ENCODE measurements at places on chromosomes 2 and 18. TPM values are rescaled to one million over a fixed set of nuclear protein-coding genes. Genes with fewer than 3 reads are reported as not detected.

The ANKRD30B gene
- under 0.01 TPM for total RNA-seq

The CD28 gene
- total RNA-seq = 3.9 TPM

The ZBTB7C gene
- total RNA-seq = 3.2 TPM

The GCG gene
- total RNA-seq = 16.6 TPM

The CFAP65 gene
- not detected for total RNA-seq

The SERPINB12 gene
- total RNA-seq = 0.62 TPM

The DUSP2 gene
- 5.7 TPM for total RNA-seq

The SPDYA gene
- 0.75 TPM for total RNA-seq

The TNS1 gene
- total RNA-seq = 68.1 TPM

All from muscle of leg (tissue), 16 donors.